ENCODE measurements at places on chromosomes 16 and 17.

DNA sequence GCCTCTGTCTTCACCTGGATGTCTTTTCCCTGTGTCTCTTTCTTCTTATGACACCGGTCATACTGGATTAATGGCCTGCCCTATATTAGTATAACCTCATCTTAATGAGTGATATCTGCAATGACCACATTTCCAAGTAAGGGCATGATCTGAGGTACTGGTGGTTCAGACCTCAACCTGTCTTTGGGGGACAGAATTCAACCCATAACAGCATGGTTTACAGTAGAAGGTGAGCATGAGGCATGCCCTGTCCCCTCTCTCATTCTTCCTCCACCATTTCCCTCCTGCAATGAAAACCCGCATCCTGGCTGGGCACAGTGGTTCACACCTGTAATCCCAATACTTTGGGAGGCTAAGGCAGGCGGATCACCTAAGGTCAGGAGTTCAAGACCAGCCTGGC, 2.8 kb upstream of the RAB37 start:
- DNase-seq = no peak

DNA sequence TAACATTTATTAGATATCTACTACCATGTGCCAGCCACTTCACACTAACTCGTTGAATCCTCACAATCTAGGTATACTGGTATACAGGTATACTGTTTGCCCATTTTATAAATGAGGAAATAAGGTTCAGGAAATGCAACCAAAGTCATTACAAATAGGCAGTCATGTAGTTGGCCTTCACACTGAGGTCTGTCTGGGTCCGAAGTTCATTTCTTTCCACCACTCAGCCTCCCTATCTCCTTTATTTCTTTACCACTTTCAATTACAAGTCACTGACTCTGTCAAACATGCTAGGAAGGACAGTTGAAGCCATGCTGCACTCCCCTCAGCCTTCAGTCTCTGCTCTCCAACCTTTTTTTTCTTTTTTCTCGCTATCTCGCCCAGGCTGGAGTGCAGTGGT, 20.7 kb upstream of the SIAH1 start:
- DNase-seq = no peak

DNA sequence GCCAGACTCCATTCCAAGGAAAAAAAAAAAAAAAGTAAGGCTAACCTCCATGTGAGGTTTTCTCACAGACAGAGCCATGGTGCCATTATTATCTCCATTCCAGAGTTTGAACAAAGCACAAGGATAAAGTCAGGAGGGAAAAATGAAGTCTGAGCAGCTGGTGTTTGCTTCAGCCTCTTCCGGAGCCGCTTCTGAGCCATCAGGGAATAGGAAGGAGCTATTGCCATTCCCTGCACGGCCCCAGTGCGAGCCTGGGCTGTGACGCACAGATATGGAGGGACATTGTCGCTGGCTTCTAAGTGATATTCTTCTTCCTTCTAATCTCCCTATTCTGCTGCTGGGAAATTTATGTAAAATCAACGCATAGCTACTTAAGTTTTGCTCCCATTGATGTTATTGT, 69.5 kb upstream of the PIRT start:
- DNase-seq = no peak

DNA sequence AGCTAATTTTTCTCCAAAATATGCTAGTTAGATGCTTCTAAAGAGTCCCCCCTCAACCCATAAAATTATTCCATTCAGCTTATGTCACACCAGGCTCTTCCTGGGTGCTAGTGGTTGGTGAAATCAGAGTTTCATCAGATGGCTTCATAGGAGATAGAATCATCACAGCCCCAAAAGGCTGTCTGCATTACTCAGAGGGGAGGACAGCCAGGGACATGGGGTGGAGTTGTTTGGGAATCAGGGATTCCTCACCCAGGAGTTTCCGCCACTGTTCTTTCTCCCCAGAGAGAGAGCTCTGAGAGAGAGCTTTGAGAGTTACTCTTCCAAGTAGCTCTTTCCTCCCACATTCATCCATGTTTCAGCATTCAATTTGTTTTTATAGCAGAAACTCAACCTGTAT, 288 bp upstream of the KRT34 start:
- no peak for DNase-seq

DNA sequence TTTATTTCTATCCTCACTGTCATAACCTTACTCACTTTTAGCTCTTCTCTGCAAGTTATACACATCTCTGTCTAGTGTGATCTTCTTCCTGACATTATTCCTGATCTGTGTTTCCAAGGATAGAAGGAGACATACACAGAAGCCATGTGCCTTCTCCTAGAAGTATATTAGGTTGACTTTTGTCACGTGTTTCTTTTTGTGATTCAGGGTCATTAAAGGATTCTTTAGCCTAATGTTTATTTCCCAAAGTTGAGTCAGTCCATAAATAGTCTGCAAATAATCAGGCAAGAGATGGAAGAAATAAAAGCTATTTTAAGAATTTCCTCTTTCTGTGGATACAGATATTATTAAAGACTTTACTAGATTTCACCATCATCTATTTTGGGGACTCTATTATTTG, 214.1 kb upstream of the GOT2 start:
- DNase-seq = no peak

- DNase-seq = no peak
These were observed 13.4 kb downstream of the CCDC102A start for GRCh38 chr16:57522960-57523359.

DNA sequence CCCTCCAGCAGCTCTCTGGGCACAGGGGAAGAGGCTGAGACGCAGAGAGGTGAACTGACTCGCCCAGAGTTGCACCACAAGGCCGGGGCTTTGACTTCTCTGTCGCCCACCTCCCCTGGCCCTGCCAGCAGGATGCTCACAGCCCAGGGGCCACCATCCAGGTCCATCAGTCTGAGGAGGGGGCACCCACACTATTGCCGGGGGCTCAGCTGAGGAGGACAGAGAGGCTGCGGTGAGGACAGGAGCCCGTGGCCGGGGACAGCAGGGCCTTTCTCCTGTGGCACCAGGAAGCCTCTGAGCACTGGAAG, 32.6 kb downstream of the KDM8 start:
- no peak for DNase-seq

DNA sequence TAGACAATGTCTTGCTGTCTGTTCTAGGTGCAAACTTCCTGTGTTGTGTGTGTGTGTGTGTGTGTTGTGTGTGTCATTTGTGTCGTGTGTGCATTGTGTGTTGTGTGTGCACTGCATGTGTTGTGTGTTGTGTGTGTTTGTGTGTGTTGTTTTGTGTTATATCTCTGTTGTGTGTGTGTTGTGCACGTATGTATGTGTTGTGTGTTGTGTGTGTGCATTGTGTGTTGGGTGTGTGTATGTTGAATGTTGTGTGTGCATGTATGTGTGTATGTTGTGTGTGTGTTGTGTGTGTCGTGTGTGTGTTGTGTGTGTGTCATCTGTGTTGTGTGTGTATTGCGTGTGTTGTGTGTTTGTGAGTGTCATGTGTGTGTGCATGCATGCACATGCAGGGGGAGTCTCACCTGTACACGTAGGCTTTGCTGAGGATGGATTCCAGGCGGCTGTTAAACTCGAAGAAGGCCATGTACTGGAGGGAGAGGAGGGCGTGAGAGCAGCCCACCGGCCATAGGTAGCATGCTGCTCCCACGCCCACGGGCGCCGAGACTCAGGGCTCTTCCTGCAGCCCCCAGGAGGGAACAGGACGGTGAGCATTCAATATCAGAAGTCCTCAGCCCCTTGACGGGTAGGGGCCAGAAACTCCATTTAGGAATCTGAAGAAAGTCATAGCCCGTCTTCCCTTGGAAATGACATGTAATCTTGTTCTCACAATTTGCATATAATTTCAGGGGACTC, 58.2 kb downstream of the CNGB1 start:
- DNase-seq = no peak

DNA sequence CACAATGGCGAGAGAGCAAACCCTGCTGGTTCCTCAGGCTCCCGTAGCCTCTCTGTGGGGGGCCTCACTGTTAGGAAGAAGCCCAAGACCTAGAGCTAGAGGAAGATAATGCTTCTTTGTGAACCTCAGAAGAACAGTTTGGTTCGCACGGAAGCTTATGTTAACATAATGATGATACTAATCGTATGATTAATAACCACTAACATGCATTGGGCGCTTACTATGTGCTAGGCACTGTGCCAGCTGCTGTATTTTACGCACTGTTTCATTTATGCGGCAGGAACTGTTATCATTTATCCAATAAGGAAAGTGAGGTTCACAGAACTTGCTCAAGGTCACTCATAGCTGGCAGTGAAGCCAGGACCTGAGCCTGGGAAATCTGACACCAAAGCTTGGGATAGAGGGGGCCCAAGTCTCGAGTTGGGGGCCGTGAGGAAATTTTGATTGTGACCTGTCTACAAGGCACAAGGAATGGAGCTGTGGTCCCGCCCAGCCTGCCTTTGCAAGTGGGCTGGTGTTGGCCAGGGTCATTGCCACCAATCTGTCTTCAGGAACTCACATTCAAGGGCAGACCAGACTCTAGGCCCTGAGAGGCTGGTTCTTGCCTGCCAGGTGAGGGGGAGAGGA, 6.8 kb downstream of the PRCD start:
- no peak for DNase-seq

GRCh38 chr17:31413081-31413799, 21.8 kb downstream of the RAB11FIP4 start:
- no peak for DNase-seq

DNA sequence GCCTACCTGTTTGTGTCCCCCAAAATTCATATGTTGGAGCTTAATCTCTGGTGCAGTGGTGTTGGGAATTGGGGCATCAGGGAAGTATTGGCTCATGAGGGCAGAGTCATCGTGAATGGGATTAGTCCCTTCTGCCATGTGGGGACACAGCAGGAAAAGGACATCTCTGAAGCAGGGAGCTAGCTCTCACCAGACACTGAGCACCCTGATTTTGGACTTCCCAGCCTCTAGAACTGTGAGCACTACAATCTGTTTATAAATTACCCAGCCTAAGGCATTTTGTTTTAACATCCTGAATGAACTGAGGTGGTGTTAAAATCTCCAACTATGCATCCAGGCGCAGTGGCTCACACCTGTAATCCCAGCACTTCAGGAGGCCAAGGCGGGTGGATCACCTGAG, 206.0 kb downstream of the SEC14L1 start:
- DNase-seq = no peak

- no peak for DNase-seq
These were observed 525 bp downstream of the CD2BP2 start for GRCh38 chr16:30354423-30355143.

DNA sequence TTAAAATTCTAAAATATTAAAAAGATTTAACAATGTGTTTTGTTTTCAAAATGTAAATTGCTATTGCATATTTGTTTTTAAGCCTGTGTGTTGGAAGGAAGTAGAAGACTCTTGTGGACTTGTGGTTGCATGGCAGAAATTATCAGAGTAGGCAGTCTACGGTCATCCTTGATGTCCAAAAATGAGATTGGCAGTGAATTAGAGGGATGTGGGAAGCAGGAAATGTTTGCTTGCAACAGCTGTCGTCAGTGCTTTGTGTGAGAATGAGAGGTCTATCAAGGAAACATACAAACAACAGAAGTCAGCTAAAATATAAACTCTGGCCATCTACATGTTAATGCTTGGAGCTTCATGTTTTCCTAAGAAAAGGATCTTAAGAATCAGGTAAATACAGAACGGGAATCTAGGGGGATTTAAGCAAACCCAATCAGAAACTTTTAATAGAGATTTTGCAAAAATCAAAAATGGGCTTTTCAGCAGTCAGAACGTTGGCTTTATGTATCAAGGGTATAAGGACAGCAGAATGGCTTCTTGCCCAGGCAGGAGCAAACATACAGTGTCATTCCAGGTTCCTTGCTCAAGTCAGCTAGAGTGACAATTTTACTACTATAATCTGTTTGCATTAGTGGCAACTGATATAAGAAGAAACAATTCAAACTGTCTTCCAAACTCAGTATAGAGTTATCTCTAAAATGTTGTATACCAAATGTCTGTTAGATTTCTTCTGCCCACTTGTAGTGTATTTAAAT, 196.7 kb downstream of the CYB561 start:
- DNase-seq = no peak

DNA sequence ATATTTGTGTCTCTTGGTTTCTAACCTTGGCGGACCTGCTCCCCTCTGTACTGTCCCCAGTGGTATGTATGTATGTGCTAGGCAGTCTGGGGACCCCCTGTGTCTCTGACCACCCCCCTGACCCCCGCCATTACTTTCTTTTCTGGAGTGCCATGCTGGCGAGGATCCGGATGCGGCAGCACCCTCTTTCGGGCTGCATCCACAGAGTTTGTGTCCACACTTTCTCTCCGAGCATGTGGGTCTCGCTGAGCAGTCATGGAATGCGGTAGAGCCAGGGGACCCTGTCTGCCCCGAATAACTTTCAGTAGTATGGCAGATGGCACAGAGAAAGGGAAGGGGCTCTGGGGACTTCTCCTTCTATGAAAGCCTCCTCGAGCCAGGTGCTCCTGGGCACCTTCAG, 17.0 kb downstream of the KCTD2 start:
- no peak for DNase-seq

DNA sequence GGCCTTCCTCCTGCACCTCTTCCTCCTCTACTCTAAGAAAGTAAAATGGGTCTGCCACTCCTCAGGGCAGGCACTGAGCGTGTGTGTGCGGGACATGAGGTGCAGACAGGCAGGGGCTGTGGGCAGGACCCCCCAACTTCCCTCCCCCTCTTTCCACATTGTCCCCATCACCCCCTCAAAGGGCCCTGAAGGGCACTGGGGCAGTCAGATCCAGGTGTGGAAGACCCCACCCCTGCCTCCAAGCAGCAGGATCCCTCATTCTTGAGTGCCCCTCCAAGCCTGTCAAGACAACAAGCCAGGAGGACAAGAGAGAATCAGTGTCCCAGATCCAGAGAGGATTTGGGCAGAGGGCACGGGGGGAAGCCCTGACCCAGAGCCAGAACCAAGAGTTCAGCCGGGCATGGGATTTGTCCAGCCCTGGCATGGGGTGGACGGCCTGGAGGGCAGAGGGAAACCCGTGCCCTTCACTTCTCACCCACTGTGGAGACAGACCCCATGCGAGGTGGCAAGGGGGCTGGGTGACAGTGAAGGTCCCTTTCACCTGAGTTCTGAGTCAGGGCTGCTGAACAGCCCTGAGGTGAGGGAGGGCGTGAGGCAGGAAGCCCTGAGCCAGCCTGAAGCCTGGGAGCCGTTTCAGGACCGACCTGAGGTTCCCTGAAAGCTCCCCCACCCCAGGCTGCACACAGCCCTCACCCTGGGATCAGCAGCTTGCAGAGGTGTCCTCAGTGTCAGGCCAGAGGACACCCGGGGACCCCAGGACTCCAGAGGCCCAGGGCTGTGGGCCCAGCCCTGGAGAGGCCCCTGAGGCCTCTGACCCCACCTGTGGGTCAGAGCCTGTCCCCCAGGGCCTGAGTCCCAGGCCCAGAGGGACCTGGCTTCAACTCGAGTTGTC, 45.8 kb downstream of the USP22 start:
- DNase-seq = no peak

GRCh38 chr16:82979406-82980111, 352.8 kb downstream of the CDH13 start:
- DNase-seq = no peak

DNA sequence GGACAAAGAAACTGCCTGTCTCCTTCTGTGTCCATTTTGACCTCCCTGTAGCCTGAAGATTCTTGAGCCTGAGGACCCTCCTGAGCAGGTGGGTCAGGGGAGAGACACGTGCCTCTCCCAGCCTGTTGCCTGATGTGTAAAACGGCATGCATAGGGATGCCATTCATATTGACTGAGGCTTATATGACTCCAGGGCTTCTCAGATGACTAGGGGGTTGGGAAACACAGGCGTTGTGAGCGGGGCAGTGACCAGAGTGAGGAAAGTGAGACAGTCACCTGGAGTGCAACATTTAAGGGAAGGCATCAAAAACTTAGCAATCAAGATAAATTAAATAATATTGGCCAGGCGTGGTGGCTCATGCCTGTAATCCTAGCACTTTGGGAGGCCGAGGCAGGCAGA, 5.1 kb upstream of the SLC16A5 start:
- DNase-seq = no peak

All from COR-L47 (cell line).